ENCODE measurements at places on chromosomes 11 and 22. TPM values are rescaled to one million over a fixed set of nuclear protein-coding genes. Genes with fewer than 3 reads are reported as not detected.

DNA sequence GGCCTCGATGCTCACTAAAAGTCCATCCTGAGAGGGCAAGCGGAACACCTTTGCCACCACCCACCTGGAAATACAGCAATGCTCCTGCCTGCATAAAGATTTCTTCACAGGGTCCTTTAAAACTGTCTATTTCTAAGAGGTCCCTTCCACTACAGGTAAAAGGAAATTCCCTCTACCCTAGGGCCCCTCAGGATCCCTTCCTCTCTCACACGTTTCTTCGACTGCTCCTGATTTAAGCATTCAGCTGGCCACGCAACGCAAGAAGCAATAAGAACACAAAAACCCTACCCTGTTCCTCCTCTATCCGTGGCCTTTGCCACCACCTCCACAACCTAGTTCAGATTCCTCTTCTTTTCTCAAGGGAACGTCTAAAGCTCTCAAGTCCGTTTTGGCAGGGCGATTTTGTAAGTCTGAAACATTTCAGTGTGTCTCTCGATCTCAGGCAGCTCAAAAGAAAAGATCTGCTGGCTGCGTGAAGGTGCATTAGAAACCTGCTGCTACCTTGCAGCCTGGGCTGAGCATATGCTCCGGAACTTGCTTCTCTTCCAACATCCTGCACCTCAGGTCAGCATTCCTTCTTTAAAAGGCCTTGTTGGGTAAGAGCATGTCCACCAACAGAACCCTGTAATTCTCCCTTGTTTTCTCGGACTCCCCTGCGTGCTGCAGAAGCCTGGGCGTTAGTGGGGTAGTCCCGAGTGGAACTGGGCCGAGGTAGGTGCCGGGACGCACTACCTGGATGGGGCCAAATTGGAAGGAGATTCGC is 1.6 kb downstream of the LGR4 start:
- peaks cover 19% of the 10 kb centered on the region for H3K4me1 ChIP-seq
- DNase-seq: no peak
- no peaks in the 10 kb centered on the region for H3K27me3 ChIP-seq
- peak overlapping the region; percentile 65 for H3K4me3 ChIP-seq
- H3K27ac ChIP-seq: peak overlapping the region; percentile 86

GRCh38 chr22:42282943-42283277 is 12.5 kb upstream of the TCF20 start:
- no peaks in the 10 kb centered on the region for H3K36me3 ChIP-seq
- H3K27ac ChIP-seq: peak overlapping the region; percentile 55
- H3K27me3 ChIP-seq: peaks cover 14% of the 10 kb centered on the region
- H3K4me3 ChIP-seq: no peak overlapping the region

ARHGAP32 gene
- 15.6 TPM for polyA plus RNA-seq

SCARF2 gene
- polyA plus RNA-seq: 5.3 TPM

DNA sequence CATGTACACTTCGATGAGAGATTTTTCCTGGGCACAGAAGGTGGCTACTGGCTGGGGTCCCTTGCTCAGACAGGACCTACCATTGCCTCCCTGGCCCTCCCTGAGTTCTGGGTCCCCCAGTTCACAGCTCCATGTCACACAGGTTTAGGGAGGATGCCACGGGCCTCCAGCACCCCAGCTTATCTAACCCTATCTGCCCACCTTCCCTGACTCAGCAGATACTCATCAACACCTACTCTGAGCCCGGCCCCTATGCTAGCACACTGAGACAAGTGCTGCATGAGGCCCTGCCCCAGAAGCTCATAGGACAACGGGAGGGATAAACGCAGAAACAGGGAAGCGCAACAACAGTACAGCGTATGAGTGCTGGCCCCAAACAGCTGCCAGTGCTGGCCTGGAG is 9.6 kb downstream of the NAGA start:
- H3K4me3 ChIP-seq: no peak overlapping the region
- H3K27me3 ChIP-seq: no peaks in the 10 kb centered on the region
- H3K27ac ChIP-seq: no peak overlapping the region
- H3K4me1 ChIP-seq: peaks cover 5% of the 10 kb centered on the region

ACR gene
- 0.48 TPM for polyA plus RNA-seq

GRCh38 chr11:132770829-132771530 is 761.3 kb downstream of the OPCML start:
- H3K4me1 ChIP-seq: no peaks in the 10 kb centered on the region
- peaks cover 7% of the 10 kb centered on the region for H3K27me3 ChIP-seq
- no peak overlapping the region for H3K4me3 ChIP-seq
- H3K27ac ChIP-seq: no peak overlapping the region
- no peaks in the 10 kb centered on the region for H3K36me3 ChIP-seq
- no peak for DNase-seq

- no peaks in the 10 kb centered on the region for H3K27me3 ChIP-seq
- no peak overlapping the region for H3K4me3 ChIP-seq
- H3K4me1 ChIP-seq: no peaks in the 10 kb centered on the region
- no peak for DNase-seq
- no peak overlapping the region for H3K27ac ChIP-seq
- H3K36me3 ChIP-seq: peaks cover 8% of the 10 kb centered on the region
Measured at GRCh38 chr11:108364159-108364558, 103.2 kb downstream of the C11orf65 start.

GRCh38 chr11:78100676-78101472 is 21.2 kb upstream of the NDUFC2 start:
- no peak overlapping the region for H3K4me3 ChIP-seq
- H3K4me1 ChIP-seq: no peaks in the 10 kb centered on the region
- H3K27me3 ChIP-seq: no peaks in the 10 kb centered on the region
- DNase-seq: no peak
- peaks cover 24% of the 10 kb centered on the region for H3K36me3 ChIP-seq
- no peak overlapping the region for H3K27ac ChIP-seq

GRCh38 chr22:19738664-19739447 is 15.5 kb downstream of the GP1BB start:
- no peak for DNase-seq
- H3K4me3 ChIP-seq: no peak overlapping the region
- H3K27ac ChIP-seq: no peak overlapping the region
- no peaks in the 10 kb centered on the region for H3K36me3 ChIP-seq

DNA sequence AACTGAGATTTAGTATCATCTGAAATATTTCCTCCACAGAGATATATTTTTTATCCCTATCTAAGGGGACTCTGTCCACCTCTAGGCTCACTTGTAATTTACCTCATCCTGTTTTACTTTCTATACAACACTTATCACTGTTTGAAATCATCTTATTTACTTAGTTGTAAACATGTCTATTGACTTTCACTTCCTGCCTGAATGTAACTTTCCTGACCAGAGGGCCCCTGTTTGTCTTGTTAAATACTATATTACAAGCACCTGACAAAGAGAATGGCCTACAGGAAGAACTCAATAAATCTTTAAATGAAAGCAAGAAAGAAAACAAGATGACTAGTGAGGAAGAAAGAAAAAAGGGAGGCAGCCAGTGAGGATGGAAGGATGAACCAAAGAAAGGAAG is 1727.5 kb downstream of the LRRC4C start:
- no peaks in the 10 kb centered on the region for H3K36me3 ChIP-seq
- H3K4me1 ChIP-seq: no peaks in the 10 kb centered on the region
- no peak overlapping the region for H3K27ac ChIP-seq

OR8G1 gene
- not detected for polyA plus RNA-seq

DNA sequence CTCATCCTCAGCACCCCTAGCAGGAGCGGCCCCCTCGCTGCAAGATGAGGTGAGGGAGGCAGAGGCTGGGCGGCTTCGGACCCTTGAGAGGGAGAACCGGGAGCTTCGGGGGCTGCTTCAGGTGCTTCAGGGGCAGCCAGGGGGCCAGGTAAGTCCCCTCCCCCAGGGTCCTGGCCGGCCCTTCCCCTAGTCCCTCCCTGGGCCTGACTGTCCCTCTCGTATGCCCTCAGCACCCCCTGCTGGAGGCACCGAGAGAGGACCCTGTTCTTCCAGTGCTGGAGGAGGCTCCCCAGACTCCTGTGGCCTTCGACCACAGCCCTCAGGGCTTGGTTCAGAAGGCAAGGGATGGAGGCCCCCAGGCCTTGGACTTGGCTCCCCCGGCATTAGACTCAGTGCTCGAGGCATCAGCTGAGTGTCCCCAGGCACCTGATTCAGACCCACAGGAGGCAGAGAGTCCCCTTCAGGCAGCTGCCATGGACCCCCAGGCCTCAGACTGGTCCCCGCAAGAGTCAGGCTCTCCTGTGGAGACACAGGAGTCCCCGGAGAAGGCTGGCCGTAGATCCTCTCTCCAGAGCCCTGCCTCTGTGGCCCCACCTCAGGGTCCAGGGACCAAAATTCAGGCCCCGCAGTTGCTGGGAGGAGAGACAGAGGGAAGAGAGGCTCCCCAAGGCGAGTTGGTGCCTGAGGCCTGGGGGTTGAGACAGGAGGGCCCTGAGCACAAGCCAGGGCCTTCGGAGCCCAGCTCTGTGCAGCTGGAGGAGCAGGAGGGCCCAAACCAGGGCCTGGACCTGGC is 4.0 kb downstream of the CCDC88B start:
- no peaks in the 10 kb centered on the region for H3K36me3 ChIP-seq
- peaks cover 16% of the 10 kb centered on the region for H3K27me3 ChIP-seq
- DNase-seq: peak; percentile 76
- no peak overlapping the region for H3K4me3 ChIP-seq

DNA sequence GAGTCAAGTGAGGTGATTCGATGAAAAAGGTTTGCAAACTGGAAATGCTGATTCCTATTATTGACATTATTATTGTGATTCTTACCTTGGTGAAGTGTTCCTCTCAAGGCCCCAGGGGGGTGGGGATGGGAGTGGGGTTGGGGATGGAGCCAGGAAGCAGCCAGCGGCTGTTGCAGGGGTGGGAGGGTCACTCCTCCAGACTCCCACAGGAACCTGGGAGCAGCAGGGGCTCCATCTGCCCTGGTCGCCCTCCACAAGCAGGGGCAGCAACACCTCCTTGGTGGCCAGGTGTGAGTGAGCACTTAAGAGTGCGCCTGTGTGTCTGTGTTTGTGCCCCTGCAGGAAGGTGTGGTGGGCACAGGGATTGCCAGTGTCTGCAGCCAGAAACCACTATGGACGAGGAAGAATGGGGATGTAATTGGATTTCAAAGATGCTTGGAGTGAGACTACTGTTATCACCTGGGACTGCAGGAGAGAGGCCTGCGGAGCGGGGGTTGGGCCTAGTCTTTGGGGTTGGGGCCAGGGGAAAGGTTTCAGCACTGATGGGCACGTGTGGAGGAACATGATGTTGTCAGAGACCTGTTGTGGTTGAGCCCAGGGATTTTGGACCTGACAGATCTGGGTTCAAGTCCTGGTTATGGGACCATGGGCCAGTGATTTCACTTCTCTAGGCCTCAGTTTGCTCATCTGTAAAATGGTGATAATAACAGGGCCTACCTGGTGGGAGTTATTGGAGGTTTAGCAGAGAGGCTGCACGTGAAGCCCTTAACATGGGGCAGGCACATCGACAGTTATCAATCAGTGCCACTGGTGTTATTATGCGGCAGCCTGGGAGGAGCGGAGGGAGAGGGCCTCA is 3.6 kb upstream of the TP53I11 start:
- H3K27ac ChIP-seq: peak overlapping the region; percentile 78
- no peak for DNase-seq
- no peak overlapping the region for H3K4me3 ChIP-seq
- H3K27me3 ChIP-seq: no peaks in the 10 kb centered on the region

- no peak overlapping the region for H3K4me3 ChIP-seq
- H3K27ac ChIP-seq: no peak overlapping the region
- no peak for DNase-seq
- H3K27me3 ChIP-seq: no peaks in the 10 kb centered on the region
Measured at GRCh38 chr22:21938906-21939305, 13.7 kb downstream of the PPM1F start.

DNA sequence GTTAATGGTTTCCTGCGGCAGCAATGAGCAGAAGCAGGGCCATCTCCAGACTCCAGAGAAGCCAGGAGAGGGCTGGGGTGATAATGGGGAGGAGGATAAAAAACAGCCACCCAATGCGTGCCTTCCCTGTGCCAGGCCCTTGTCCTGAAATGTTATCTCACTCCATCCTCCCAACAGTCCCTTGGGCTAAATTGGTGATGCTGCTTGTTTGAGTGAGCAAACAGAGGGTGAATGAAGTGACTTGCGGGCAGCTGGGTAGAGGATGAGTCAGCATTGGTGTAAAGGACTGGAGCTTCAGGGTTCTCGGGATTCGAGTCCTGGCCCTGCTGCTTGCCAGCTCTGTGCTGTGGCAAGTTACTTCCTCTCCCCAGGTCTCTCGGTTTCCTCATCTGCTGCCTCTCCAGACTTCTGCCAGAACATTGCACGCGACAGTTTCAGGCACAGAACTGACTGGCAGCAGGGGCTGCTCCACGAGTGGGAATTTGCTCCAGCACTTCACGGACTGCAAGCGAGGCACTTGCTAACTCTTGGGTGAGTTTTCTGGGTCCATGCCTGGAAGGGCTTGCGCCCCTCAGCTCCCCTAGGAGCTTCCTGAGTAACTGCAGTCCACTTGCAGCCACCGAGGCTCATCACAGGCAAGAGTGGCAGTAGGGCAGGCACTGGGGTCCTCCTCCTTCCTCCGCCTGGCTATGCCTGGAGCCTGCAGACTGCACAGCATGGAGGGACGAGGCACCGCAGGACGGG is at the start of gene P2RY6:
Gene P2RY6, plus strand, starts transcription at position 403 of the 744 bp plus-strand sequence. CDS start 24,181 bp downstream, outside the sequence.
- H3K4me3 ChIP-seq: peak within 1 kb of the TSS; percentile 30
- H3K36me3 ChIP-seq: peaks cover 6% of the 10 kb centered on the region
- DNase-seq: no peak
- H3K27me3 ChIP-seq: no peaks in the 10 kb centered on the region
- peak within 1 kb of the TSS; percentile 98 for H3K27ac ChIP-seq

DNA sequence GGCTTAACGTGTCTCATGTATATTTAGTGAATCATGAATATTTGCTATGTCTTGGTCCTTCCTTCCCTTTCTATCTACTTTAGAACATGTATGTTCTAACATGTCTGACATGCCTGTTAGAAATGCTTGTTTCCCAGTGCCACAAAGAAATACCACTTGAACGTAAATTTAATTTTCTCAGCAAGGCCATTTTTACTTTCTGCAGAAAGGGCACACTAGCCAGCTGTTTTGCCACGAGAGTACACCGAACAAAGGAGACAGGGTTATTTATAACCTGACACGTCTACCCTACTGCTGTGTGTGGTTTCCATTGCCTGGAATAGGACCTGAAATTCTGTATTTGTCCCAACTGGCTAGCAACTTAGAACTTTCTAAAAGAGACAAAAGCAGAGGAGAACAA is 7.4 kb upstream of the ZBTB44 start:
- no peaks in the 10 kb centered on the region for H3K27me3 ChIP-seq
- peaks cover 10% of the 10 kb centered on the region for H3K4me1 ChIP-seq
- no peak overlapping the region for H3K4me3 ChIP-seq
- DNase-seq: no peak
